ENCODE measurements at places on chromosomes 11 and 22.

GRCh38 chr11:8839957-8840945, 70.7 kb upstream of the AKIP1 start:
- DNase-seq = no peak

DNA sequence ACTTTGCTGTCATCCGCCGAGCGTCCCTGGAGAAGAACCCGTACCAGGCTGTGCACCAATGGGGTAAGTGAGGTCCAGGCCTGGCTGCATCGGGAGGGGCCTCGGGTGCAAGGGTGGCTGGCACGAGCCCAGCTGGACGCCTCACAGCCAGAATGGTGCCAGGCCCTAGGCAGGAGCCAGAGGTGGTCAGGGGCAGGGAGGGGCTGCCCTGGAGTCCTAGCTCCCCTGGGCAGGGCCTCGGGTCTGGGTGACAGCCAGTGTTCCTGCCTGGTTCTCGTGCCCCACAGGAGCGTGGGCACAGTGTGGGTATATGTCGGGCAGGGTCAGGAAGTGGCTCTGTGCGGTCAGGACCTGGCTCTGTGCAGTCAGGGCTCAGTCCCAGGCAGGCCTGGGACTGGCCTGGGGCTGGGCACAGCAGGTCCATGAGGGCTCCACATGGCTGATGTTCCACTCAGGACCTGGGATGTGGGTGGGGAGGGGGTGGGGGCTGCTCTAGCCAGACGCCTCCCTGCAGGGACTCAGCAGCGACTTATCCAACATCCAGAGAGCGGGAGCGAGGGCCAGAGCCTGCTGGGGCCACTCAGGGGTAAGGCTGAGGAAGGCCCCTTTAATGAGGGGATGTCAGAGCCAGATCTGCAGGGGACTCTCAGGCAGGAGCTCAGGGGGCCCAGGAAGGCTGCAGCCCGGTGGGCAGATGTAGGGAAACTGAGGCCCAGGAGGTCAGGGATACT, 1.2 kb downstream of the TSPAN32 start:
- DNase-seq = no peak

- no peak for DNase-seq
Measured at GRCh38 chr11:44605965-44606364, 40.5 kb downstream of the CD82 start.

GRCh38 chr11:127035824-127036223, 35.3 kb upstream of the KIRREL3 start:
- no peak for DNase-seq

DNA sequence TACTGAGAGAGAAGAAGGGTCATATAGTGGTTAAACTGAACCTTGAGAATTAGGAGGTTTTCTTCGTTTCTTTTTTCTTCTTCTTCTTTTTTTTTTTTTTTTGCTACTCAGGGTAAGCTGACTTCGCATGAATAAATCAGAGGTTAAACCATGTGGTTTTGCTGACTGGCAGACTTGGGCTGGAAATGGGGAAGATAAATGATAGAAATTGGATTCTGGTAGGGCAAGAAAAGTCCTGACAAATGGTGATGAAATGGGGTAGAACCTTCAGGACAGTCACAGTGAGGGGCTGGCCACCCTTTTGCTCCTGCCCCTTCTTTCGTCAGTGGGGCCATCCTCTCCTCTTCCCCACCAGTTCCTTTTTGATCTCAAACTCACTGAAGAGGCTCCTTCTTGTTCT, 1.6 kb upstream of the SWAP70 start:
- DNase-seq = no peak

GRCh38 chr22:42769574-42770447, 49.1 kb upstream of the A4GALT start:
- no peak for DNase-seq

GRCh38 chr11:75558939-75559843, 2.9 kb upstream of the SERPINH1 start:
- DNase-seq = no peak

DNA sequence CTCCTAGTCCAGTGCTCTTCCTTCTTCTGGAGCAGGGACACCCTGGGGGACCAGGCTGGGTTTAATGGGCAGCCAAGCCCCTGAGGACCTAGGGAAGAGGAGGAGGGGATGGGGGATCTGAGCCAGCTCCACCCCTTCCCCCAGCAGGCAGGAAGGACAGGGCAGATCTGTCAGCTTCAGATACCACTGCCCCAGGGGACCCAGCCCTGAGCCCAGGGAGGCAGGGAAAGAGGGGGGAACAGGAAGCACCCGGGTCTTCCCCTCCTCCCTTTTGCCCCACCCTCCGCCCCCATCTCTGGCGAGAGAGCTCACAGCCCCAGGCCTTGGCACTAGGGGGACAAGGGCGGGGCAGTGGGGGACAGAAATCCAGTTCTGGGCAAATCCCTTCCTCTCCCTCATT, 11.7 kb upstream of the SOX10 start:
- peak; percentile 8 for DNase-seq

GRCh38 chr11:117786135-117786870, 10.7 kb downstream of the DSCAML1 start:
- DNase-seq = peak; percentile 53

DNA sequence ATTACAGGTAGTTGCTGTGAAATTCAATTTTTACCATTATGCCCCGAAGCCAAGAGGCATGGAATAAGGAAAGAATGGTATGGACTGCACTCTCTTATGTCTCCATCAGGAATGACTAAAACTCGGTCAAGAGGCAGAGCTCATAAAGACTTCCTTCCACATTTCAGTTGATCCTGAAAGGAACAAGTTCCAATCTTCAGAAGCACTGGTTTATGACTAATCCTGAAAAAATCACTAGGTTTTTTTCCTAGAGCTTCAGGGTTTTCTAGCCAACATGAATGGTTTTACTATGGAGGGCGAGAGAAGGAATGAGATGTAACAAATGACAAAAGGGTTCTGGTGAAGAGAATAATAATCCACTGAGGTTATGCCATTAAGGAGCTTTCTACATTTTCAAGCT, 832.2 kb downstream of the NTM start:
- no peak for DNase-seq

DNA sequence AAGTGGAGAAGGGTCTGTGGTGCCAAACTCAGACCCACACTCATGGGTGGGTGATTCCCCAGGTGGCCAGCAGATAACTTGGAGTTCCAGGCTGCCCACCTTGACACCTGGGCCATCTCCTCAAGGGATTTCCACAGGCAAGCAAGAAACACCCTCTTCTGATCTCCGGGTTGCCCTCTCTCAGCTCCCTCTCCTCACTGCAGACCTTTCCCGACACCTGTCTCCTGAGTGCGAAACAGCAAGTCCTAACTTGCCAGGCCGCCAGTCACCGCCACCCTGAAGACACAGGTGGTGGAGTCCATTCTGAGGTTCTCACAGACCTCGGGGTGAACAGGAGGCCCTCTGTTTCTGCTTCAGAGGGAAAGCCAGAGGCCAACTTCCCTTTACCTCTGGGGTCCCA, 16.6 kb downstream of the GALNT18 start:
- no peak for DNase-seq

DNA sequence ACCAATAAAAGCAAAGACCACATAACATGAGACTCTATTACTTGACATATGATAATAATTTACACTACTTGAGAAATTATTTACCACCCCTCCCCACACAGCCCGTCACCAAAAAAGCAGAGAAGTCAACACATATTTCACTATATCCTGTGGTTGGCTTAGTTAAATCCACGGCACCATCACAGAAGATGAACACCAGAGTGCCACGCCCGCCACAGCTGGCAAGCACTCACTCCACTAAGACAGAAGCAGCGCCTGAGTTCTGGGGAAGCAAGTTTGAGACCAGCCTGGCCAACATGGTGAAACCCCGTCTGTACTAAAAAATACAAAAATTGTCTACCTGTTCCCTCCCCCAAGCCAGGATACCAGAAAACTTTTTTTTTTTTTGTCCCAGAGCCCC, 53.1 kb downstream of the PACSIN2 start:
- no peak for DNase-seq

DNA sequence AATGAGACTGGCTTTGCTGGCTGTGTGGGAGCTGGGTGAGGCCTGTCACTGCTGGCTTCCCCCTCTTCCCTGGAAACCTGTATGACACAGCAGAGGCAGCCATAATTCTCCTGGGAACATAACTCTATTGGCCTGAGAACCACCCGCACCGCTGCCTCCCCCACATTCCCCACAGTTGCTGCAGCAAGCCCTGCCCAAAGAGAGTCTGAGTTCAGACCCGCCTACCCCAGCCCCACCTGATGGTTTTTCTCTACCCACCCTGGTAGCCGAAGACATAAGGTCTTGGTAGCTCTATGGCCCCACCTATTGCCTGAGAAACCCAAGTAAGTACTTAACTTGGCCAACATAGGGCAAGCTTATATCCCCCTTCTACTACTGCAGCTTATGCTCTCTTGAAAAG, 174.8 kb downstream of the C11orf91 start:
- DNase-seq = no peak
